Putamen (tissue), 1 donor: ENCODE measurements at places on chromosomes 11 and 22.

GRCh38 chr11:832529-833113 lies at the start of gene CD151:
Gene CD151, plus strand, starts transcription at chr11:832952. Its CDS starts 3,118 bp downstream, at chr11:836070.
- DNase-seq: no peak

DNA sequence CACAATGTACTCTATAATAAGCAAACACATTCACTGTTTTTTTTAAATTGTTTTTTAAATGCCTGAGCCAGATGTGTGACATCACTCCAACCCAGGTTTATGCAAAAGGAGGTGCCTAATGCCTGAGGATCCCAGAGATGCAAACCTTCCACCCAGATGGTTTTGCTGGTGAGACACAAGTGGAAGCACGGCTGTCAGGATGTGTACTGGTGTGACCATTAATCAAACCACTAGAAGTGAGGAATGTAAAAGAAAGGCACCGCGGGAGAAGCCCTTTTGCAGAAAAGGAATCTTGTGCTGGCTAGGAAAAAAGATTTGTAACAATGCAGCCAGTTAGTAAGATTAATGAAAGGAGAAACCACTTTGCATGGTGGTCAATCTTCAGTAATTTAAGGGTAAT lies 407.4 kb downstream of the LARGE1 start:
- DNase-seq: no peak

- DNase-seq: no peak
Observed at GRCh38 chr11:115184901-115185300, 319.3 kb downstream of the CADM1 start.

- DNase-seq: no peak
Observed at GRCh38 chr11:115256397-115257197, 247.6 kb downstream of the CADM1 start.

DNA sequence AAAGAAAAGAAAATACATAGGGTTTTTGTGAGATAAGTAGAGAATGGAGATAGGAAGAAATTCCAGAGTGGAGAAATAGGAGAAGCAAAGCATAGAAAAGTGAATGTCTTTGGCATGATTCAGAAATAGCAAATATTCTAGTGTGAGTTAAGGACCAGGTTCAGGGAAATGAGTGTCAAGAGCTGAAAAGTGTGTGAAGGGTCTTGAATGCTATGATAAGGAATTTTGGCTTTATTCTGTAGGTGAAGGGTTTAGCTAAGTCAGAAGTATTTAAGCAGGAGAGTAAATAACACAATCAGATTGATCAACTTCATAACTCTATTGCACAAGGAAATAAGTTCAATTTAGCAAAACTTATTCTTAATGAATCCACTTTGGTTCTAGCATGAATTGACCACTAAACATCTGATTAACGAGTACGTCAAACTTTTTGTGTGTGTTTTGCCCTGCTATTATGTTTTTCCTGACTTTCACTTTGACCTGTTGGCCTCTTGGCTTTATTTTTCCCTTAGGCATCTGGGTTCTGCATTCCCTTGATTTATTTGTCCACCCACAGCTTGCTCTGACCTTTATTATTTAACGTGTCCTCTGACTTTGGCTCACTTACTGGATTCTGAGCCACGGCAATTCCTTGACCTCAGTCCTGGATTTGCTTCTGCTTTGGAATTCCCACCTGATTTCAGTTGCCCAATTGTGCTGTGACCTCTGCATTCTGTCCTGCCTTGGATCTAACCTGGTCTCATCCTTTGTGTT lies 11.9 kb upstream of the TMEM218 start:
- DNase-seq: no peak

DNA sequence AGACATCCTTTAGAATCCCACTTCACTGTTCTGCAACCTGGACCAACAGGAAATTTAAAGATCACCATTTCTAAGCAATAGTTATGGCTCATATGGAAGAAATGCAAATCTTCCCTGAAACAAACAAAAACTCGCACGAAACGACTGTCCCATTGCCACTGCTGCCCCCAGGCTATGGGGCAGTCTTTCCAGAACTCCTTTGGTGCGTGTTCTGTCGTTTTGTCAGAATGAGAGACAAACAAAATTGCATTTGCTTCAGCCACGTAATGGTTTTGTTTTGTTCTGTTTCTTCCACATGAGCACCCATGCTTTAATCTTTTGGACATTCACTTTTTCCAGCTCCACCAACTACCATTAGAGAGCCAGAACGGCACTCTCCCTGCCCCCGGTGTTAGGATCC lies 10.8 kb upstream of the FBLN1 start:
- DNase-seq: no peak

DNA sequence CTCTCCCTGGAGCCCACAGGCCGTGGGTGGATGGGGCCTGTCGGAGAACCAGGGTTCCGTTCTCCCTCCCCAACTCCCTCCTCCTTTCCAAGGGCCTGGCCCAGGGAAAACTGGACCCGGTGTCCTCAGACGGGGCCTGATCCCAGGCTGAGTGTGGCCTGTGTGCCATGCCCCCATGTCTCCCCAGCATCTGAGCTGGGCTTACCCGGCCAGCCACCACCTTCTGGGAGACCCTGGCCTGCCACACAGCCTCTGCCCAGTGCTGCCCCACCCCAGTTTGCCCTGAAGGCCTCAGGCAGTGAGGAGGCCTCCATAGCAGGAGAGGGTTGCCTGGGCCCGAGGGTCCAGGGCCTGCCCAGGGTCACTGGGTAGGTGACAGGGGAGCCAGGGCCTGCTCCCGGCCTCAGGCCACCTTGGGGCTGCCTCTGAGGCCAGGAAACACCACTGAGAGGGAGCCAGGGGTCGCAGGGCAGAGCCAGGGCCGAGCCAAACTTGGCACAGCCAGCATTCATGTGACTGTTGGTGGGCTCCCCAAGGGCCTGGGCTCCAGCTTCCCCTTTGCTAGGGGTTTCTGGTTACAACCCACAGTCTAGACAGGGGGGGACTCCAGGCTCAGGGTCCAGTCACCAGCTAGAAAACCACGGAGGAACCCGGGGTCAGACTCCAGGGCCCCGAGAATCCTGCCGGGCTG lies 590 bp upstream of the IFITM10 start:
- DNase-seq: no peak

DNA sequence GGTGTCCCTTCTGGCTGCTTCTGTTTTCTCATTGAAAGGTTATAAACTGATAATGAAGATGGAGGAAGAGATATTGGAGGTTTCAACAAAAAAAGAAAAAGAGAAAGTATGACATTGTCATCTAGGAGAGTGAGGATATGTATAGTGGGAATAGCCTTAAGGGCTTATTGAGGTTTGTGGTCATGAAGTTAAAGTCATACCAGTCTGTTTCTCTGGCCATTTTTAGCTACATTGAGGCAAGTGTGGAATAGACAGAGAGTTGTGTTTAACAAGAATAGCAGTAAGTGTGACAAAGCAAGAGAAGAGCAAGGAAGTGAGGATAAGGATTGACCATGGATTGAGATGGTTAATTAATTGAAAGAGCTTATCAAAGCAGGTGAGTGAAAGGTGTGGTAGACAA lies 110.4 kb downstream of the ELP4 start:
- DNase-seq: no peak

- DNase-seq: no peak
Observed at GRCh38 chr11:57325735-57326048, 940 bp upstream of the TNKS1BP1 start.

DNA sequence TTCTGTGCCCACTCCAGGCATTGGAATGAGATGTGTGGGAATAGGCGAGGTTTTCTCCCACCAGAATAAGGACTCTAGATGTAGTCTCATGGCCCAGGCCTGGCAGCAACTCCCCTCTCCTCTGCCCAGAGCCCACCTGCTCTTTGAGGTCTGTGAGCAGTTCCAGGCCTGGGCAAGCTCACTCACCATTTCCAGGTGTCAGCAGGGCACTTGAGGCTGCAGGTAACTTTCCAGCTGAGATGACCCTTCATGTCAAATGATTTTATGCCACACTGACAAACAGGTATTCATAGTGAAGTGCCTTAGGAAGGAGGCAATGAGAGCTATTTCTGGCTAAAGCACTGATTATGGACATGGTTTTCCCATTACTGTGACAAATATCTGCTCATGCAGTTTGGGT lies 123.3 kb upstream of the CCDC90B start:
- DNase-seq: no peak

GRCh38 chr11:86068138-86068871 lies 579 bp downstream of the PICALM start:
- peak; percentile 44 for DNase-seq

DNA sequence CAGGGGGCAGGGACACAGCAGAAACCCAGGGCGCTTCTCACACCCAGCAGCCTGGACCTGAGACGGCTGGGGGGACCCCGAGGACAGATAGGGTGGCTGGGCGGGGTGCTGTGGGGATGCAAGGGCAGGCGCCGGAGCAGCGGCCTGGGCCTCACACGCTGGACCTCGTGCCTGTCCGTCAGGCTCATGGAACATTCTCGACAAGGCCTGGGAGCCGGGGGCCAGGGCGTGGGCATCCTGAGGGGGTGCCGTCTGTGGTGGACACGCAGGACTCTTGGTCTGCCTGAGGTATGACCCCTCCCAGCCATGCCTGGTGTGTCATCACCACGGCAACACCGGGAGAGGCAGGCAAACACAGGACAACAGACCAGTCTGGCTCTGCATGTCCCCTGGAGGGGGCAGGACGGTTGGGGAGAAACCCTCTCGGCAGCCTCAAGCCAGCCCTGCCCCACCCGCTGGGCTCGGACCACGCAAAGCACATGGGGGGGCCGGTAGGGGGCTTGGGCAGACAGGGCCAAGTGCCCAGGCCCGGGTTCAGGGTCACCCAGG lies 21.4 kb downstream of the MRPL23 start:
- DNase-seq: no peak

DNA sequence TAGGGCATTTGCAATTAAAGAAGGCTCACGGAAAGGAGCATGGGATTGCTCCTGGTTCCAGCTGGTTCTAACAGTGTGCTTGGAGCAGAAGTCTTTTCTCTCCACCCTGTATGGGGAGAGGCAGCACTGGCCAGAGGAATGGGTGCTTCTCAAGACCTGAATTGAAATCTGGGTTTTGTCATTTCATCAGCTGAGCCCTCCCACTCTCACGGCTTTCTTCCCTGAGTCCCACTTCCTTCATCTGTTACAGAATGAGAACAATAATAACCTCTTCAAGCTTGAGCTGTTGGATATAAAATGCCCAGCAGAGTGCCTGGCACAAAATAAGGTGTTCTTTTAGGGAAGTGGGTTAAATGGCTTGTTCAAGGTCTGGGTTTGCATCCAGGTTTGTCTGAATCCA lies 17.2 kb downstream of the CNTF start:
- no peak for DNase-seq

DNA sequence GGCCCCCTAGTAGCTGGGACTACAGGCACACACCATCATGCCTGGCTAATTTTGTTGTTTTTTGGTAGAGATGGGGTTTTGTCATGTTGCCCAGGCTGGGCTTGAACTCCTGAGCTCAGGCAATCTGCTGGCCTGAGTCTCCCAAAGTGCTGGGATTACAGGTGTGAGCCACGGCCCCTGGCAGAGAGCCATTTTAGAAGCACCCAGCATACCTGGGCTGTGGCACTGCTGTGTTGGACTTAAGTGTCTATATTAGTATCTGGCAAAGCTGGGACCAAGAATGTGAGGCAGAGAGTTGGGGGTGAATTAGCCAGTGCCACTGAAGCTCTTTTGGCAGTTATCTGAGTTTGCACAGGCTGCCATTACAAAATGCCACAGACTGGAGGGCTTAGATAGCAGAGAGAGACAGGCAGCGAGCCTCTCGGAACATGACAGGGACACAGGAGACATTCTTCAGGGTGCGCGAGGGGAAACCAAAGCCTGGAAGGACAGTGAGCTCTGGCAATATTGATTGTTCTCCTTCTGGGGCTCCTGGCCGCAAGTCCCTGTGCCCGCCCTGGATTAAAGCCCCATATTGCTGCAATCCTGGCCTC lies 87.7 kb upstream of the ALX4 start:
- no peak for DNase-seq
